ENCODE measurements at places on chromosomes 3 and 15. TPM values are rescaled to one million over a fixed set of nuclear protein-coding genes. Genes with fewer than 3 reads are reported as not detected.

DNA sequence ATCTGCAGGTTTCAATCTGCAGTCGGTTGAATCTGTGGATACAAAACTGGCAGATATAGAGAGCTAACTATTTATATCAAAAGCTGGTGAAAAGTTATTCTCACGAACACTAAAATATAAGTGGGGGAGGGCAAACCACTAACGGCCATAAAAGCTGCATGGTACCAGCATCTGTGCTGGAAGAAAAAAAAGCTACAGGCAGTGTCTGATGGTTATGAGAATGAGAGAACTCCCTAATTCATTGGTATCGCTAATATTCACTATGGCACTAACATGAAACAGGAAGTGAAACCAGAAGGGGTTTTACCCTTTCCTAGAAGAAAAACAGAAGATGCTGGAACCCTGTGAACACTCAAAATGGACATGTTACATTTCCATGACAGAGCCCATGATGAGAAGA lies 15.9 kb downstream of the CEP70 start:
- DNase-seq = no peak

- peak; percentile 3 for DNase-seq
These were observed 164.1 kb downstream of the STXBP5L start for GRCh38 chr3:121072133-121072532.

DNA sequence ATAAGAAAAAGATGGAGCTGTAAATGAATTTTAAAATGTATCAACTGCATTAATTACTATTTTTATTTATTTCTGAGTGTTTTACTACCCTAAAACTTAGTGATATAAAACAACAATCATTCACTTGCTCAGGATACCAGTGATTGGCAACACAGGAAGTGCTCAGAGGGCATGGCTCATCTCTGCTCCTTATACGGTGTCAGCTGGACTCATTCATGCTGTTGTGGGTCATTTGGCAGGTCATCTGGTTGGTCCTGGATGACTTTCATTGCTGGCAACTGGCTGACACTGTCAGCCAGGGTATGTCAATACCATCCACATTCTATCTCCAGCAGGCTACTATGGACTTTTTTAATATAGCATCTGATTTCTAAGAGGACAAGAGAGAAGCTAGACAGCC lies 689.6 kb upstream of the NECTIN3 start:
- DNase-seq = no peak

GRCh38 chr3:14377838-14378169 lies 24.6 kb upstream of the SLC6A6 start:
- DNase-seq = no peak

DNA sequence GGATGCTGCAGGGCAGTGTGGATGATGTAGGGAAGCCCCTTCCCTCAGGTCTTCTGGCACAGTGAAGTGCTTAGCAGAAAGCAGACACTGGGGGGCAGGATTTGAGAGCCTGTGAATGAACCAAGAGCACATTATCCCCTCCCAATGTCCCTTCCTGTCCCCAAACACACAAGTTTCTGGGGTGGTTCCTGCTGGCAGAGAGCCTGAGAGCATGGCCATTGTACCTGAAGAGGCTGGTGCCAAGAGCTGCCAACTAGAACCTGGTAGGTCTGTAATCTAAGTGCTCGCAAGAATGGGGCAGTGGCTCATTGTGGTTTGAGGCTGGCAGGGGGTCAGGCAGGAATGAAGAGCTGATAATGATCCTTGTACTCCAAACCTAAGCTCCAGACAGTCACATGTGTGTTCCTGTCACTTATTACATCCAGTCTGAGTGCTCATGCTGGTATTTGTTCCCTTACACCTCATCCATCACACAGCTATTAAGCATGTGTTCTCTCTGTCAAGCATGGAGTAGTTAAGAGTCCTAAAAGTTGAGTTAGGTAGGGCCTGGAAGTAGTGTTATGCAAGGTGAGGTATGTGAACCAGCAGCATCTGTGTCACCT lies 6.7 kb upstream of the CCR1 start:
- no peak for DNase-seq

GRCh38 chr3:40404591-40405198 lies 17.7 kb downstream of the ENTPD3 start:
- DNase-seq = no peak

DNA sequence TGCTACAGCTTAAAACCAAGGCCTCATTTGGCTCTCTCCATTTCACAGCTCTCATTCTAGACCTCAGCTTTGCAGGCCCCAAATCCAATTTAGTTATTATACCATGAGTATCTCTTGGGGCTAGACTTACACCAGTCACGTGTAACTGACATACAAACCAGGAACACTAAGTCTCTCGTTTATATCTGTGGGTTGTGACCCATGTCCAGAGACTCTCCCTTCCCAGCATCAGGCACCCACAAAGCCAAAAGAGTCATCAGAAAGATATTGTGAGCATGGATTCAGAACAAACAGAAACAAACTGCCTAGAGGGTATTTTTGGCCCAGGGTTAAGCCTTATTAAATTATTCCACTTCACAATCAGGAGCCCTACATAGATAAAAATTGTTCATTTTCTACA lies 5.6 kb upstream of the CCDC13 start:
- peak; percentile 69 for DNase-seq

DNA sequence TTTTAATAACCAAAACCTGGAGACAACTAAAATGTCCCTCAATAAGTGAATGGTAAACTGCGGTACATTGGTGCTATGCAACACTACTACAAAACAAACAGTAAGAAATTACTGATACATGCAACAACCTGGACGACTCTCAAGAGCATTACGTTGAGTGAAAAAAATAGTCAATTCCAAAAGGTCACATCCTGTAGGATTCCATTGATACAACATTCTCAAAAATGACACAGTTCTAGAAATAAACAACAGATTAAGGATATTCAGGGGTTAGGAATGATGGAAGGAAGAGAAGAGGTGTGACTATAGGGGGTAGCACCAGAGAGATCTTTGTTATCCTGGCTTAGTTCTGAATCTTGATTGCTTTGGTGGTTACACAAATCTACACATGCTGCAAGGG lies 72.2 kb downstream of the ZNF148 start:
- no peak for DNase-seq

DNA sequence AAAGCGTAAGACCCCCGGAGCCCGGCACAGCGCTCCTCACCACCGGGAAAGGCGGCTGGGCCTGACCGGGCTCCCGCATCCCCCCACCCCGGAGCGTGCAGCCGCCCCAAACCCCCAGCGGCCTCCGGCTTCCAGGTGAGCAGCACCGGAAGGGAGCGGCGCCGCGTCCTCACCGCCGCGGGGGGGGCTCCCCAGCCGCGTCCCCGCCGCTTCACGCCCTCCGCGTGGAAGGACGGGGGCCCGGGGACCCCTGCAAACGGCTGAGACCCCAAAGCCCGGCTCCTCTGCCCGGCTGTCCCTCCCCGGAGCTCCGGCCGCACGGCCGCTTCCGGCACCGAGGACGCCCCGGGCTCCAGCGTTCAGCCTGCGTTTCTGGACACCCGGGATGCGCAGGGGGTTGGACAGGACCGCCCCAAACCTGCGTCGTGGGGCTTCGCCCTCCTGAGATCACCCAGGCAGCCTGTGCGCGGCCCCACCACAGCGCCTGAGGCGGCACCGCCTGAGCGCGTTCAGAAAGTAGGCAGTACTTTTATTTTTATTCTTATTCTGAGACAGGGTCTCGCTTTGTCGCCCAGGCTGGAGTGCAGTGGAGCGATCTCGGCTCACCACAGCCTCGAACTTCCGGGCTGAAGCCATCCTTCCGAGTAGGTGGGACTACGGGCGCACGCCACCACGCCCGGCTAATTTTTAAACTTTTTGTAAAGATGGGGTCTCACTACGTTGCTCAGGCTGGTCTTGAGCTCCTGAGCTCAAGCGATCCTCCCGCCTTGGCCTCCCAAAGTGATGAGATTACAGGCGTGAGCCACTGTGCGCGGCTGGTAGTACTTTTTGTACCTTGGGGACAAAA lies 51.6 kb upstream of the BLM start:
- peak; percentile 58 for DNase-seq

DNA sequence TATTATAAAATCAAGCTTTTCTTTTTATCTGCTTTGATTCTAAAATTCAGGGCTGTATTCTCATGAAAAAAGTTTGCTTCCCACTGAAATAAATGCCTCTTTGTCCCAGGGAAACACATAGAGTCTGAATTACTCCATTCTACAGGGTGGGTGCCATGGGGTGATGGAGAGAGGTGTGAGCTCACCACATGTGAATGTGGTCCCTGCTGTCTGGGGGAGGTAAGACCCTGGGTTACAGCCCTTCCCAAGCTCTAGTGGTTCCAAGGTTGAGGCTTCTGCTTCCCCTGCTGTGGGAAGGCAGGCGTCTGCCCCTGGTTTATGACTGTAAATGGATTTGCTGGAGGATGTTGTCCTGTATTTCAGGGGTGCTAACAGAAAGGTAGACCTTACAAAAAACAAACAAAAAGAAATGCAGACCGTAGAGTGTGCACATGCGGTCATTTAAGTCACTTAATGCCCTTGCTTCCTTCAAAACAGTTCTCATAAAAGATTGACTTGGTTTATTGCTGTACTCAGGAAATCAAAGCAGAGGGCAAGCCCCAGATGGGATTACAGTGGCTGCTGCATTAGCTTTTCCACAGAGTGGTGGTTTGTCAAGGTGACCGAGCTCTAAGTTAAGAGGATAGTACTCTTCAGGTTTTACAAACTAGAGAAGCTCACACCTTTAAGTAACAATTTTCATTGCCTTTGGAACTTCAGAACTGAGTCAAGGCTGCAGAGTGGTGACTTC lies 49.2 kb downstream of the CTDSPL start:
- DNase-seq = no peak

- peak; percentile 46 for DNase-seq
These were observed 88.4 kb upstream of the PLSCR4 start for GRCh38 chr3:146339349-146339748.

Gene CSTA
- 15.2 TPM for total RNA-seq

Gene DNAJB11
- total RNA-seq = 44.0 TPM

Gene SKOR1
- 0.08 TPM for total RNA-seq

All from fibroblast of the aortic adventitia (primary cell).